ENCODE measurements at places on chromosomes 11 and 22. TPM values are rescaled to one million over a fixed set of nuclear protein-coding genes. Genes with fewer than 3 reads are reported as not detected.

GRCh38 chr11:64185175-64185692, 737 bp upstream of the STIP1 start:
- peak overlapping the region; percentile 66 for H3K4me3 ChIP-seq
- no peak overlapping the region for H3K27ac ChIP-seq
- DNase-seq: no peak
- H3K4me1 ChIP-seq: peaks cover 39% of the 10 kb centered on the region
- peaks cover 18% of the 10 kb centered on the region for H3K36me3 ChIP-seq

DNA sequence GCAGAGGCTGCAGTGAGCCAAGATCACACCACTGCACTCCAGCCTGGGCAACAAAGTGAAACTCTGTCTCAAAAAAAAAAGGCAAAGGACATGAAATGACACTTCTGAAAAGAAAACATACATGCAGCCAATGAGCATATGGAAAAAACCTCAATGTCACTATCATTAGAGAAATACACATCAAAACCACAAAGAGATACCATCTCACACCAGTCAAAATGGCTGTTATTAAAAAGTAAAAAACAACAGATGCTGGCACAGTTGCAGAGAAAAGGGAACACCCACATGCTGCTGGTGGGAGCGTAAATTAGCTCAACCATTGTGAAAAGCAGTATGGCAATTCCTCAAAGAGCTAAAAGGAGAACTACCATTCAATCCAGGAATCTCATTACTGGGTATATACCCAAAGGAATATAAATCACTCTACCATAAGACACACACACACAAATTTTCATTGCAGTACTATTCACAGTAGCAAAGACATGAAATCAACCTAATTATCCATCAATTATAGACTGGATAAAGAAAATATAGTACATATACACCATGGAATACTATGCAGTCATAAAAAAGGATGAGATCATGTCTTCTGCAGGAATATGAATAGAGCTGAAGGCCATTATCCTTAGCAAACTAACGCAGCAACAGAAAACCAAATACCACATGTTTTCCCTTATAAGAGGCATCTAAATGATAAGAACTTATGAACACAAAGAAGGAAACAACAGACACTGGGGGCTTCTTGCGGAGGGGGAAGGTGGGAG, 15.7 kb upstream of the C11orf58 start:
- no peaks in the 10 kb centered on the region for H3K4me1 ChIP-seq
- H3K4me3 ChIP-seq: no peak overlapping the region
- no peak overlapping the region for H3K27ac ChIP-seq
- DNase-seq: no peak

DNA sequence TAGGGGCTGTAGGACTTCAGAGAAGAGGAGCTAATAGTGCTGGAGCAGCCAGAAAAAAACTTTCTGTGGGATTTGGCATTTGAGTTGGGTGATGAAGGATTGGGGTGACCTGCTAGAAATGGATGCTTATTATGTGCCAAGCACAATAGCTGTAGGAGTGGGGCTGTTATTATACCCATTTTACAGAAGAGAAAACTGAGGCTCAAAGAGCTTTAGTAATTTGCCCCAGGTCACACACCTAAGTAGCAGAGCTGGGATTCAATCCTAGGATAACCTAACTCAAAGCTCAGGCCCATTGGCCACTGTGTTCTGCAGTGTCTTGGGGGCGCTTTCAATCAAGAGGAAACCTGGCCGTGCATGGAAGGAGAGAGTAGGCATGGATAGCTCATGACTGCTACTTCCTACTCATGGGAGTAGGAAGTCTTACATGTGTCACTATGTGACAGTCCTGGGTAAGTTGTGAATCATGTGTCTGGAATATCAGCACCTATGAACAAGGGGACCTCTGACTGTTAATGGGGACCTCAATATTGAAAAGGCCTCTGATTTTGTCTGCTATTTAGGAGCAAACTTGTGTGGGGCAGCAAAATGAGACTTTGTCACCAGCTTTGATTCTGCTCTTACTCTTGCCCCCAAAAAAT, 6.1 kb upstream of the ELF5 start:
- H3K27ac ChIP-seq: no peak overlapping the region
- no peak overlapping the region for H3K4me3 ChIP-seq
- no peak for DNase-seq
- no peaks in the 10 kb centered on the region for H3K4me1 ChIP-seq
- H3K36me3 ChIP-seq: no peaks in the 10 kb centered on the region
- H3K27me3 ChIP-seq: no peaks in the 10 kb centered on the region

Gene RFPL2
- total RNA-seq: not detected

GRCh38 chr11:4026389-4026788, 68.2 kb upstream of the RRM1 start:
- no peak for DNase-seq
- H3K4me1 ChIP-seq: no peaks in the 10 kb centered on the region
- no peak overlapping the region for H3K27ac ChIP-seq

Gene PPP6R2
- total RNA-seq: 76.2 TPM

Measured in spleen (tissue), 13 donors.